ENCODE measurements at places on chromosomes 5 and 9. TPM values are rescaled to one million over a fixed set of nuclear protein-coding genes. Genes with fewer than 3 reads are reported as not detected.

DNA sequence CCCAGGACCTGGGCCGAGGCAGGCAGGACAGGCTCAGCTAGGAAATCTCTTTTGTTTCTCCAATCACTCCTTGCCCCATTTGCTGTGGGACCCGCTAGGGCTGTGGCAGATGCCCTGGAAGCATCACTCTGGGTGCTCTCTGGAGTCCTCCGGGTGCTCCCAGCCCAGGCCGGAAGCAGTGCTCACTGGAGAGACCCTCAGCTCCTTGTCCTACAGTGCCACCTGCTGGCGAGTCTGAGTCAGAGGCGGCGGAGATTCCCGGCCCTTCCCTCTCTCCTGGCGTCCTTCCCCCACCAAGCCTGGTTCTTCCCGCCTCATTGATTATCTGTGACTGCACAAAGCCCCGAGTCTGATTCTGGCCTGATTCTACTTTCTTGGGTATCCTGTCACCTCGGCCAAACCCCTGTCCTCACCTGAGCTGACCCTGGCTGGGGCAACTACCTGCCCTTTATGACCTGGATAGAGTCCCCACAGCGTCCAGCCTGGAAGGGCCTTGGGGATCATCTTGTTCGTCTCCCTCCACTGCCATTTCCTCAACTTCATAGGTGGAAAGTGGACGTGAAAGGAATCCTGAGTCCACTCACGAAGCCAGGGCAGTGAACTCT, 7.3 kb upstream of the BARHL1 start:
- peaks cover 41% of the 10 kb centered on the region for H3K27me3 ChIP-seq
- DNase-seq, result peak; percentile 84
- H3K36me3 ChIP-seq, result peaks cover 4% of the 10 kb centered on the region
- H3K4me1 ChIP-seq, result peaks cover 10% of the 10 kb centered on the region
- no peak overlapping the region for H3K27ac ChIP-seq

- H3K27ac ChIP-seq, result no peak overlapping the region
- DNase-seq, result no peak
- peaks cover 21% of the 10 kb centered on the region for H3K4me1 ChIP-seq
- no peak overlapping the region for H3K4me3 ChIP-seq
- no peaks in the 10 kb centered on the region for H3K27me3 ChIP-seq
These were observed 65.8 kb downstream of the SEMA4D start for GRCh38 chr9:89431930-89432725.

The GABBR2 gene
- total RNA-seq, result not detected

The LRRC19 gene
- total RNA-seq, result 0.21 TPM

All from Calu3 (cell line).